ENCODE measurements at places on chromosomes 13 and 19.

- no peak for DNase-seq
Observed at GRCh38 chr13:52345631-52346251, 60.2 kb downstream of the THSD1 start.

- no peak for DNase-seq
Observed at GRCh38 chr19:4443966-4444764, 13.4 kb downstream of the UBXN6 start.

GRCh38 chr13:27372896-27373295, 51.5 kb upstream of the GTF3A start:
- no peak for DNase-seq

GRCh38 chr13:94712287-94712811, at the start of gene SOX21:
Gene SOX21 (minus strand): TSS chr13:94712545. CDS start chr13:94712049, 496 bp downstream.
- peak; percentile 35 for DNase-seq

- peak; percentile 63 for DNase-seq
Observed at GRCh38 chr19:42076380-42076944, 496 bp downstream of the ZNF574 start.

DNA sequence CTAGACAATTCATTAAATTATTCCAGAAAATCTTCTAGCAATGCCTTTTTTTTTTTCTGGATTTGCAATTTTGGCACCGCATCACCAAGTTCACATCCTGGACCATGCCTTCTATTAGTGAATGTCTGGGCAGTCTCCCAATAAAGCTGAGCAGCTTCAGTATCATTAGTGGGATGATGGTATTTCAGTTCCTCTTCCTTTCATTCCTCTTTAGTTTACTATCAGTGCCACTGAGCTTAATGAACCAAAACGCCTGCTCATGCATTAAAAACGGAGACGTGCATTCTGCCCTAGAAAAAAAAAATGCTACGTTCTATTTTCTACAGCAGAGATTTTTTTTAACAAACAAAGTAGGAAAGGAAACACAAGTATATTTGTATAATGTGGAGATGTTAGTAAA, 343.0 kb downstream of the PCDH9 start:
- DNase-seq, result no peak

All from activated CD4-positive, alpha-beta T cell treated with anti-CD3 and anti-CD28 coated beads for 36 hours (primary cell).